Stromal cell of bone marrow (primary cell): ENCODE measurements at places on chromosomes 12 and 14.

- DNase-seq: peak; percentile 65
These were observed 61.7 kb upstream of the RFLNA start for GRCh38 chr12:124233041-124233796.

- no peak for DNase-seq
These were observed 157.9 kb downstream of the ZNF664 start for GRCh38 chr12:124130691-124131591.

GRCh38 chr14:95234426-95234825, 77.1 kb upstream of the DICER1 start:
- no peak for DNase-seq

DNA sequence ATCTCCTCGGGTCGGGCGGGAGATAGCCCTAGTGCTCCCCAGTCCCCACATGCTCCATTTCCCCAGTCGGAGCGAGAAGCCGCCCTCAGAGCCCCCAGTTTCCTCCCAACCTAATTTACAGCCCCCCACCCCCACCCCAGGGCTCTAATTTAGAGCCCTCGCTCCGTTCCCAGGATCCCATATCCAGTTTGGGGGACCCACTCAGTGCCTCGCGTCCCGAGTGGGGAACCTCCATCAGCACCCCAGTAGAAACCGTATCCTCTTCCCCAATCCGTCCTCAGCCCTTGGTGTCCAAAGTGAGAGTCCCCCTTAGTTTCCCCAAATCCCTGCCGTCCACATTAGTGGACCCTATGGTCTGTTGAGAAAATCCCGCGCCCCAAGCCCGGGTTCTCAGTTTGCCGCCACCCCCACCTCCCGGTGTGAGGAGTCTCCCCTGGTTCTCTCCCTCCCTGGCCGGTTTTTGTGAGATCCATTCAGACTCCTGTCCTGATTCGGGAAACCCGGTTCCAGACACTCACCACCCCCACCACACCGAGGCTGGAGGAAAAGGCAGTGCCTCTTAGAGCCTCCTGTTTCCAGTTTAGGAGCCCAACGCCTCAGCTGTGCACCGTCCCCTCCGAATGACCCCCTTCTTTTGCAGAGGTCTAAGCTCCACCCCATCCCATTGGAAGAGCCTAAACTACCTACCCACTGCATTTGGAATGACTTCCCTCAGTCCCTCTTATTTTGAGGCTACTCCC, 809 bp upstream of the MSI1 start:
- no peak for DNase-seq

GRCh38 chr12:87518481-87518880, 510.7 kb downstream of the C12orf50 start:
- no peak for DNase-seq

DNA sequence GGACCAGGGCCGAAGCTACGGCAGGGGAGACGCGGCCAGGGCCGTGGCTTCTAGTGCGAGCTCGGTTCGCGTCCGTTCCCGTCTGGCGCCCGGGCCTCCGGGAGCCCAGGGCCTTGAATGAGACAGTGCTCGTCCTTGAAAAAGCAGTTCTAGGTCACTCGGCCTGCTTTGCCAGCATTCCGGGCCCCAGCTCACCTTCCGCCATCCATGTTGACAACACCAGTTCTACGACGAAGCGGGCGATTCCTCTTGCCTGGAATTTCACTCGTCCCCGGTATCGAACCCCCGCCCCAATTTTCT, 4.5 kb downstream of the OR10AD1 start:
- no peak for DNase-seq

GRCh38 chr12:94099632-94100031, 48.7 kb upstream of the PLXNC1 start:
- DNase-seq: peak; percentile 29

DNA sequence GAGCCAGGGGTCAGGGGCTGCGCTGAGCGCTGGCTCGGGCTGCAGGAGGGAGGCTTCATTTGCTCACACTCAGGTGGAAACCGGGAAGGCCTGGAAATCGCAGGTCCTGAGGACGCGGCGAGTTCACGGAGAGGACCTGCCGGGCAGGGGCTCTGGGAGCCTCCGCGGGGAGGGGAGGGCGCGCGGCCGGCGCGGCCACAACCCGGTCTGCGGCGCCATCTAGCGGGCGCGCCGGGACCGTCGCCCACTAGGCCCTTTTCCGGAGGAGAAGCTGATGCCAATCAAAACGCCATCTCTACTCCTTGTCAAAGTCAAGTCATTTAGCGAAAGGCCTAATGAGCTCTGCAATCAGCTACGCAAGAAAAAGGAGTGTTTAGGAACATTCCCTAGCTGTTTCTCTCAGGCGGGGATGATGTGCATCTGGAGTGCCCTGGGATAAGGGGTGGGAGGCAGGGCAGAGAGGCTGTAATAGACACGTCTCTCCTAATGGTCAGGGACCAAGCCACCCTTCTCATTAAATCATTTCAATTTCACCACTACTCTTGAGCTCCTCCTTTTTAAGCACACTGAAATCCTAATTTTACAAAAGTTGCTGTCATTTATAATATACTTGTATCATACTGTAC, 885.8 kb upstream of the TMEM132C start:
- DNase-seq: no peak

- DNase-seq: peak; percentile 54
These were observed 85.3 kb upstream of the KCNA1 start for GRCh38 chr12:4824380-4824779.

DNA sequence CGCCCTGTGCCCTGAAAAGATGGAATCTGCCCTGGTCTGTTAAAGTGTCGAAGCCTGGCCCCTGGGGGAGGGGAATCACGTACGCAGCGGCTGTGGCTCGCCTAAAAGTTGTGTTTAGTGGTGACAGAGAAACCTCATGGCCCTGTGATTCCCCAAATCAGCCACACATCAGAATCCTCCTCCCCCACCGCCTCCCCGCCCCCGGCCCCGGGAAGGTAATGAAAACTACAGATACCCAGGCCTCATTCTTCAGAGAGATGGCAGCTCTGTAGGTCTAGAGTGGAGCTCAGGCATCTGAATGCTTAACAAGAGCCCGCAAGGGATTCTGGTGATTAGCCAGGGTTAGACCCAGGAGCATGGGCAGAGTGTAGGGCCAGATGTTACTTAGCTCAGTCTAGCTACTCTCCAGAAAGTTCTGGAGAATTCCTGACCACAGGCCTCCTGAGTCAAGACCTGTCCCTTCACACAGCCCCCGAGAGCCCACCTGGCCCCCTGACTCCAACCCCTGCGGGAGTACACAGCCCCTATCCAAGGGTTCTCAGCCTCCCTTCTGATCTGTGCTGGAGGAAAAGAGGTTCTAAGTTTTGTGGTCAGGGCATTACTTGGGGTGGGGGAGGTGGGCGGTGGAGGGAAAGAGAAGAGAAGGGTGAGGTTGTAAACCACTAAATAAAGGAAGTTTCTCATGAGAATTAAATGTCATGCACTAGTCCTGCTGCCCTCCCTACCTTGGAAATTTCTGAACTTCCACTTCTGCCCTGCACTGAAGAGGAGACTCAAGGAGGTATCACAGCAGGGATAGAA, 114.8 kb downstream of the PLXNC1 start:
- DNase-seq: no peak

DNA sequence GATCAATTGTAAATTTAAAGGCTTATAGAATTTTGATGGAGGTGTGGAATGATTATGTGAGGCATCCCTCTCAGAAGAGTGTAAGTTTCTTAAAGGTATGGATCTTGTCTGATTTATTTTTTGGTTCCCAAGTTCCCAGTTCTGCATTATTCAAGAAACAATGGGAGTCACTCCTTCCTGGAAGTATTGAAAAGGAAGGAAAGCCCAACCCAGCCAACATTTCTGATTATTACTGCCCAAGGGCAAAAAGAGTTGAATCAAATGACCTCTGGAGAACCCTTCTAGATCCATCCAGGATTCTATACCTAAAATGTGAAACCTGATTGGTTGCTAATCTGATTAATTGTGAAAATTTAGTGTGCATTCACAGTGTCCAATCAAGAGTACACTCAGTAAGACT, 166.2 kb downstream of the ANO2 start:
- DNase-seq: no peak

DNA sequence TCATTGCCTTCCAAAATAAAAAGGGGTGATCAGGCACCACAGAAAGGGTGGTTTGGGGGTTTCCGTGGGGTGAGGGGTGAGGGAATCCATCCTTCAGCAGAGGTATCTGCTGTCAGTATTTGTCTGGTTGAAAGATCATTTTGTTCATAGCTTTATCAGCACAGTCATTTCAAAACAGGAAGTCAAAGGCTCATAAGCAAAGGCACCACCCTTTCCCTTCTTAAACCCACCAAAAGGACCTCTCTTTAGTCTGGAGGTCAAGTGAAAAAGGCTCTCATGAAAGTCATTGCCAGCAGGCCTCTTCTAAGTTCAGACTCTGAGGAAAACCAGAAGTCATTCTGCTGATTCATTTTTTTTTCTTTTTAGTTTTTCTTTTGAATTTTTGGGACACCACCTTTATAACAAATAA, 6.2 kb downstream of the CHST11 start:
- DNase-seq: no peak

GRCh38 chr14:90546767-90547166, 149.9 kb downstream of the CALM1 start:
- DNase-seq: no peak

GRCh38 chr12:84397846-84398245, 514.8 kb downstream of the SLC6A15 start:
- DNase-seq: no peak
